ENCODE measurements at places on chromosomes 12 and 14.

DNA sequence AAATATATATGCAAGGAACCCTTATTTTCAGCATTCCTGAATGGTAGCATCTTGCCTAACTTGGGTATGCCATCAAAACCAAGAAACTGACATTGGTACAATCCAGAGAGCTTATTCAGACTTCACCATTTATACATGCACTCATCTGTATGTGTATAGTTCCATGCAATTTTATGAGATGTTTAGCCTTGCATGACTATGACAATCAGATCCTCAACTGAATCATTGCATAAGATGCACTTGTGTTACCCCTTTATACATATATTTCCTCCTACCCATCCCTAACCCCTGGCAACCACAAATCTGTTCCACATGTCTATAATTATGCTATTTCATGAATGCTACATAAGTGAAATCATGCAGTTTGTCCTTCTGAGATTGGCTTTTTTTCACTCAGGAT, 37.0 kb upstream of the PPFIBP1 start:
- no peak for DNase-seq

DNA sequence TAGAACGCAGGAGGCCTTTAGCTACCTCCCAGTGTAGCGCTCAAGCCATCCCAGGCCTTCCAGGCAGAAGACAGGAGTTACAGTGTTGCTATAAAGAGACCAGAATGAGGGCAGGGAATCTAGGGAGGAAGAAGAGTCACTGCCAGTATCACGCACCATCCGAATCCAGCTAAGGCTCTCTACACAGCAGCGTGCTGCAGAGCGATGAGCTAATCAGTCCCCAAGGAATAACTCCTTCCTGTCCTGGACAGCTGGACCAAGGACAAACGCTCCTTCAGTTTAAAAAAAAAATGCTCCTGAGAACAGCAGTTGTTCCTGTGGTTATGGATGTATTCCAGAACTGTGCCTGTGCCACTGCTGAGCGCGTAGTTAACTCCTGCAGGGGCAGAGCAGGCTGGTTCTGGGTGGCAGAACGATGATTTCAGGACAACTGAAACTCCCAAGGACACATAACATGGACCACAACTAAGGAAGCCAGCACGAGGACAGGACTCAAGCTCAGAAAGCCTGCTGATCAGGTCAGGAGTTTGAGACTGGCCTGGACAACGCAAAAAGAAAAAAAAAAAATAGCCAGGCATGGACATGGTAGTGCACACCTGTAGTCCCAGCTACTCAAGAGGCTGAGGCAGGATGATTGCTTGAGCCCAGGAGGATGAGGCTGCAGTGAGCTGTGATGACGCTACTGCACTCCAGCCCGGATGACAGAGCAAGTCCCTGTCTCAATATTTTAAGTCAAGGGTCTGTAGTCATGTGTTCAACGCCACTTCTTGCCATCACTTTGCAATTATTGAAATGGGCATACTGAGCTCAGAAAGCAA, 2.6 kb downstream of the IFFO1 start:
- DNase-seq = no peak

DNA sequence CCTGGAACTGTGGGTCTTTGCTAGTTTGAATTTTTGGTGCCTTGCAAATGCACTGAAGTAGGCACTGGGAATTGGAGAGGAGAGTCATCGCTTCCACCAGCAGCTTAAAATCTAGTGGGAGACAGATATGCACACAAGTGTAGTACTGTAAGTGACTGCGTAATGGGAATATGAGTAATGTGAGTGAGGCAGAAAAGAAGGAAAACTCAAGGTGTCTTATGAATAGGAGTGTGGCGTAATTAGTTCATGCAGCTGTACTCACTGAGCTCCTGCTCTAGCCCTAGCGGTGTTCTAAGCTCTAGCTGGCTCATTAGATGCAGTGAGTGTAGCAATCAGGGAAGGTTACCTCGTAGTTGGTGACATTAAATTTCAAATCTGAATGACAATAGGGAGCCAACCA, 2.8 kb downstream of the TCP11L2 start:
- no peak for DNase-seq

- DNase-seq = no peak
Measured at GRCh38 chr14:99129998-99130397, 142.0 kb downstream of the BCL11B start.

GRCh38 chr14:55398679-55399078, 13.0 kb downstream of the ATG14 start:
- DNase-seq = no peak

DNA sequence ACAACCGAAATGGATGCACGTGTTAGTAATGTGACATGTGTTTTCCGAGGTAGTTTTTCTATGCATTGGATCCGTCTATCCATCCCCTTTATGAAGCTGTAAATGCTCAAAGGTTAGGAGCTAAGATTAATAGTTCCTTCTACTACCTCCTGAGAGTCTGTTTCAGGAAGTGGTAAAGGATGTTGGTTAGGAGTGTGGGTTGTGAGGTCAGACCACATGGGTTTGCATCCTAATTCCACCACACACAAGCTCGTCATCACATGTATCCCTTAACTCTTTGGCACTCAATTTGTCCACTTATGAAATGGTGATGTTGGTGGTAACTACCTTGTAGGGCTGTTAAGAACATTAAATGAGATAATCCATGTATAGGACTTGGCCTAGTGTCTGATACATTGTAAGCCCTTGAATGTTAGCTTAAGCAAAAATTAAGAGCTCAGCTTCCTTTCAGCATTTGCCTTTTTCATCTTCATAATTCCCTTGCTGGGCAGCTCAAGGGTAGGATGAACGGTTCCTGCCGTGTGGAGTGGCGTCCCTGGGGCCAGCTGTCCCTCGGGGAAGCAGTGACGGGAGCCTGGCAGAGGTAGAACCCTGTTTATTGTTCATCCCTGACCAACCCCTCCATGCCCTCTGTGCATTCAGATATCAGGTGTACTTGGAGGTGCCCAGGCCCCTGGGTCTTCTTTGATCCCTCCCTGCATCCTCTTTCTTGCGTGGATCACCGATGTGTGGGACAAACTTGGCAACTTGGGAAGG, 52.3 kb downstream of the TSPAN9 start:
- DNase-seq = peak; percentile 4

DNA sequence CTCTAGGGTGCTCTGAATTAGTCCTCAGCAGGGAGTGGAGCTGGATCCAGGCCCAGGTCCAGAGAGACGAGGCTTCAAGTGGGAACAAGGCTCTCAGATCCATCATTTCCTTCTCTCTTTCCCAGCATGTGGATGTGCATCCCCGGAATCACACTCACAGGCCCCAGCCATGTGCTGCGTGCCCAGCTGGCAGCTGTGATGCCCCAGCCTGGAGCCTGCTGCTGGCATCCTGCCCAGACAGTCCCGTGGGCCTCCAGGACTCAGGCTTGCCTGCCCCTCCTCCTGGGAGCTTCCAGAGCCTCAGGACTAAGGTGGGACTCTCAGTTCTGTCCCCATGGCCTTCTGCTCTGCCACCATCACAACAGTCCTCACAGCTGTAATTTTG, 6.2 kb upstream of the KRT84 start:
- no peak for DNase-seq

GRCh38 chr14:89444516-89445125, 27.6 kb upstream of the FOXN3 start:
- DNase-seq = no peak

DNA sequence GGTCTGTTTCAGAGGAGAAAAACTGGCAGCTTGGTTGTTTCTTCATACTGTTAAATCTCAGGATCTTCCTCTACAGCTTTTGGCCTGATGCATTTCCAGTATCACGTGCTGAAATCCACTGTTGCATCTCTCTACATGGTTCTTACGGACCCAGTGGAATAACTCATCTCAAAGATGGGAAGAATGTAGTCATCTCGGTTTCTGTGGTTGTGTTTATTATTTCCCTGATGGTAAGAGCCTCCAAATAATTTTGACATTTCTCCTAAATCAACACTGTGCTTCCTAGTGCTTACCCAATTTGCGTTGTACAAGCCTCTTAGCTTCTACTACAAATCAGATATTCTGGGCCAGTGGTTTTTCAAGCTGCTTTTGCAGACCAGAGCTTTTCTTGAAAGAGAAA, 812.8 kb downstream of the C12orf50 start:
- no peak for DNase-seq

GRCh38 chr12:67819902-67820301, 169.3 kb upstream of the IFNG-AS1 start:
- no peak for DNase-seq

DNA sequence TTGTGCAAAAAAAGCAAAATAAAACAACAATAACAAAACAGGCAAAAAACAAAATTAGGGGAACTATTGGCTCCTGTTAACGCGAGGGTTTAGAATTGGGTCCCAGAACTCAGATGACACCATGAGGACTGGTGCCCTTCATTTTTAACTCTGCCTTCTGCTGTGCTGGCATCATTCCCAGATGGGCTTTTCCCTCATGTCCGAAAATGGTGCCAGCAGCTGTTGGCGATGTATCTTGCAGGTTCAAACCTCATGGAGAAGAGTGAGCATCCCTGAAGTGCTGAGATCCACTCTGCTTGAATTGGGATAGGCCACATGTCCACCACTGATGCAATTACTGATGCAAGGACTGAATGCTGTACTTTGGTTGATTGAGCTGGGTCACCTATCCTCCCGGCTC, 61.1 kb downstream of the MYRFL start:
- no peak for DNase-seq

- DNase-seq = no peak
Measured at GRCh38 chr14:32472512-32473463, 143.7 kb downstream of the AKAP6 start.

DNA sequence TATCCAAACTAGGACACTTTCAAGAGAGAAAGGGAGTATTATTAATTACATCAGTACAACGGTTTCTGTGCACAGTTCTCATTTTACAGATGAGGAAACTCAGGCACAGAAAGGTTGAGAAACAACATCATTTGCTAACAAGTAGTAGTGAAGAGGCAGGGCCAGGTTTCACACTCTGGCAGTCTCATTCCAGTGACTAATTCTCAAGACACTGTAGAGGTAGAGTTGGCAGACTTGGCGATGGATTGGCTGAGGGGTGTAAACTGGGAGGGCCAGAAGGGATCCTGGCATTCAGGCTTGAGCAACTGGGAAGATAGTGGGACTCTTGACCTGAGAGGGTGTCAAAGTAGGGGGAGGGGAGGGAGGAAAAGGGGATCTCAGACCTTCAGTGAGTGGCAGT, 73.8 kb upstream of the BDKRB2 start:
- no peak for DNase-seq

DNA sequence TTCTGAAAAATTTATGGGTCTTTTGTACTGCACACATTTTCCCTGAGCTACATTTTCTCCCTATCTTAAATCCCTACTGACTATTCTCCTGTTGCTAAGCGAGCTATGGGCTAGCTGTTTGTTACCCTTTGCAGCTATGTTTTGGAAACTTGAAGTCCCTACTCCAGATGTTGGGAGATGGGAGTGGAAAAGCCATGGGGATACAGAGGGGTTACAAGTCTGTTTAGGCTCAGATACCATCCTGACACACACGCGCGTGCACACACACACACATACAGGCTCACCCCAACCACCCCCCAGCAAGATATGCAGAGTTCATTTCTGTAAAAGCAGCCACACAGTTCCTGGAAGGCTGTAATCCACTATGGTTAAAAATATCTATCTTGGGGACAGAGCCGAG, 15.8 kb downstream of the ATP5MC2 start:
- DNase-seq = no peak

- DNase-seq = no peak
Measured at GRCh38 chr12:90327793-90328743, 619.4 kb upstream of the ATP2B1 start.

- no peak for DNase-seq
Measured at GRCh38 chr14:22506778-22507351, 82.2 kb downstream of the DAD1 start.

GRCh38 chr14:81831128-81831820, 297.6 kb upstream of the SEL1L start:
- DNase-seq = no peak

- DNase-seq = no peak
Measured at GRCh38 chr14:90644882-90645281, 171.3 kb downstream of the TTC7B start.

DNA sequence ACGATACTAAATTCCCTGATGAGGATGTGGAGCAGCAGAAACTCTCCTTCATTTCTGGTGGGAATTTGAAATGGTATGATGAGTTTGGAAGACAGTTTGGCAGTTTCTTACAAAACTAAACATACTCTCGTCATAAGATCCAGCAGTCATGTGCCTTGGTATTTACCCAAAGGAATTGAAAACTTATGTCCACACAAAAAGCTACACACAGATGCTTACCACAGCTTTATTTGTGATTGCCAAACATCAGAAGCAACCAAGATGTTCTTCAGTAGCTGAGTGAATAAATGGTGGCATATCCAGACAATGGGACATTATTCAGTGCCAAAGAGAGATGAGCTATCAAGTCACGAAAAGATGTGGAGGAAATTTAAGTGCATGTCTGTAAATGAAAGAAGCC, 10.7 kb upstream of the APOLD1 start:
- DNase-seq = no peak

- no peak for DNase-seq
Measured at GRCh38 chr12:53484686-53485575, 14.3 kb downstream of the MAP3K12 start.

DNA sequence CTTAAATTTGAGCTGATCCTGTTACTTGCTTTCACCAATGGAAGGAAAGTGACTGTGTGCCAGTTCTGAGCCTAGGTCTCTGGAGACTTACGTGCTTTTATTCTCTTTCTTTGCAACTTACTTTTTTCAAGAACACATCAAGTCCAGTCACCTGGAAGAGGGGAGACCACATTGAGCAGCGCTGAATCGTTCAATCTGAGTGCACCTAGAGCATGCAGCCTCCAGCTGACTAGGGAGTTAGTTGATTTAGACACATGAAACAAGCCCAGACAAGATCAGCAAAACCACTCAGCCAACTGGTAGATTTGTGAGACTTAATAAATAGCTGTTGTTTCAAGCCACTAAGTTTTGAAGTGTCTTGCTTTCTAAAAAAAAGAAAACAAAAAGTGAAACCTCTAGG, 1014.8 kb upstream of the FBXO33 start:
- DNase-seq = no peak

DNA sequence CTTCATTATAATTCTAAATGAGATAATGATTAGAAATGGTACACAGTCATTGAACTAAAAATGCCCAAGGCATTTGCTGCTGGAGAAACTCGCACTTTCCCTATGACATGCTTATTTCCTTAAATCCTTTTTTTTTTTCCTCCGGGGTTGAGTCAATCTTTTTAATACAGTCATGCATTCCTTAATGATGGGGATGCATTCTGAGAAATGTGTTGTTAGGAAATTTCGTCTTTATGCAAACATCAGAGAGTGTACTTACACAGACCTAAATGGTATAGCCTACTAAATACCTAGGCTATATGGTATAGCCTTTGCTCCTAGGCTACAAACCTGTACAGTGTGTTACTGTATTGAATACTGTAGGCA, 29.8 kb upstream of the DACT1 start:
- DNase-seq = no peak

GRCh38 chr12:71942703-71943102, 4.1 kb downstream of the TPH2 start:
- no peak for DNase-seq

GRCh38 chr12:40248034-40248433, 23.2 kb downstream of the LRRK2 start:
- no peak for DNase-seq

DNA sequence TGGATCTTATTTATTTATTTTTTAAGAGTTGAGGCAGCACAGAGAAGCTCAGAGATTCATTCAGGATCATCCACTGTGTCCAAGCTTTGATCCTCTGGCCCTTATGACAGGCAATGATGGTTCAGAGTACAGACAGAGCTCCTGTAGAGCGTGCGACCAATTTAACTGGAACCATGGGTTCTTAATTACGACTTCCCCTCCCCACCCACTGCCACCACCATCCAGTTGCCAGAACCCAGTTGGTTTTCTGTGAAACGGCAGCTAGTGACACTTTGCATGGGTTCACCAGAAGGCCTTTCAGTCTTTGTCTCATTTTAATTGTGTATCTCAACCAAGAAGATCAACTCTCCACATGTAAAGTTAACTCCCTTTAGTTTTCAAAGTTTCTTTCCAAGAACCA, 478.2 kb downstream of the ZFP36L1 start:
- no peak for DNase-seq
